ENCODE measurements at places on chromosomes 13 and 19.

- no peak for DNase-seq
These were observed 4.2 kb upstream of the TNNI3 start for GRCh38 chr19:55161571-55162322.

GRCh38 chr13:52399046-52399445 is 6.9 kb downstream of the THSD1 start:
- no peak for DNase-seq

GRCh38 chr13:28778308-28779215 is 41.6 kb upstream of the MTUS2 start:
- no peak for DNase-seq

DNA sequence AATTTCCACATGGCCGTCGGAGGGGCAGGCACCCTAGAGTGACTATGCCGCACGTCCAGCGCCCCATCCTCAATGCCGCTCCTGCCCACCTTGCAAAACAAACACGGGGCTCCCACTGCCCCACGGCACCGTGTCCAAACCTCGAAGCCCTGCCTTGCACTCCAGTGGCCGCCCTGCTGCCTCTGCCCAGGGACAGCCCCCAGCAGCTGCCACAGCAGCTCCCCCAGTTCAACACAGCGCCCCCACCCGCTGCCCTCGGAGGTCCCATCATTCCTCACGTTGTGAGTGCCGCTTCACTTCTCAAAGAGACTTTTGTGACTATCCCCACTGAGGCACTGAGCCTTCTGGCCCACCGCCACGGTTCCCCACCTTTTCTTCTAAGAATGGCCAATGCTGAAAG is 22.3 kb upstream of the TMEM160 start:
- no peak for DNase-seq

DNA sequence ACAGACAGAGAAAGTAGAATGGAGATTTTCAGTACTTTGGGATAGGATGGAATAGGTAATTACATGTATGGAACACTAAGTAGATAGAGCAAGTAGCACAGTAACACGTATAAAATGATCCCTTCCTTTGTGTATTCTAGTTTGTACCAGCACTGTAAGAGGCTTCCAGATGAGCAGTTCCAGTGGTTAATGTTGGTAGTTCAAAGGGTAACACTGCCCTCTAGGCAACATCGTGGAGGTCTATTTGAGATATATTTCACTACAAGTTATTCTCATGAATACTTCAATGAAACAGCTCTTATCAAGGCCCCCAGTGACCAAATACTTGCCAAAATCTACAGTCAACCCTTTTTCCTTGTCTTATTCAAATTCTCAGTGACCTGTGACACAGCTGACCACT is 13.5 kb upstream of the ZNF563 start:
- DNase-seq, result no peak

Data from heart left ventricle (tissue), 16 donors.